Activated CD8-positive, alpha-beta memory T cell treated with anti-CD3 and anti-CD28 coated beads, Interleukin-2, amount 10 ng/mL, durations not matched to agents 7 days and 5 days (primary cell): ENCODE measurements at places on chromosomes 7 and 10. TPM values are rescaled to one million over a fixed set of nuclear protein-coding genes. Genes with fewer than 3 reads are reported as not detected.

DNA sequence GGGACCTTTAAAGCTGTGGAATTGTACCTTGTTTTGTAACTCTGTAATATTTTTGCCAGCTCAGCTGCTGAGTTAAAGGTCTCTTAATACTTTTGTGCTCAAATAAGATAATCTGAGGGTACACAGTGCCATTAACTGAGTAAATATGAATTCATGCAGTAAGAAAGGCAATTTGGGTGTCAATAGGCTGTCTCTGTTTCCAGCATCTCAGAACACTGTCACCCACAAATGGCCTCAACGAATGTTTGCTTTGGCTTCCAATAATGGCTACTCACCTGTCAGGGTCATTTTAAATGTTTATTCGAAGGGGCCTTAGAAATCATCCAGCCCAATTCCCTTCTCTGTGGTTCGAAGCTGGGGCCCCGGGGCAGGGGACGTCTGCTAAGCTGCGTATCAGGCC, 225.4 kb downstream of the ZMYND11 start:
- H3K27me3 ChIP-seq, result no peaks in the 10 kb centered on the region
- H3K27ac ChIP-seq, result no peak overlapping the region
- H3K4me3 ChIP-seq, result no peak overlapping the region
- no peak for DNase-seq
- H3K36me3 ChIP-seq, result no peaks in the 10 kb centered on the region

GRCh38 chr7:35424869-35425495, 171.1 kb upstream of the TBX20 start:
- no peak overlapping the region for H3K4me3 ChIP-seq
- no peaks in the 10 kb centered on the region for H3K36me3 ChIP-seq
- peak; percentile 65 for DNase-seq
- peaks cover 2% of the 10 kb centered on the region for H3K4me1 ChIP-seq

GRCh38 chr10:24406809-24407483, 198.0 kb downstream of the KIAA1217 start:
- no peaks in the 10 kb centered on the region for H3K27me3 ChIP-seq
- DNase-seq, result no peak
- H3K36me3 ChIP-seq, result no peaks in the 10 kb centered on the region
- no peak overlapping the region for H3K4me3 ChIP-seq

GRCh38 chr7:27145165-27145913, 1.9 kb upstream of the HOXA5 start:
- DNase-seq, result no peak
- no peaks in the 10 kb centered on the region for H3K36me3 ChIP-seq
- H3K4me3 ChIP-seq, result no peak overlapping the region
- peaks cover 47% of the 10 kb centered on the region for H3K27me3 ChIP-seq
- peaks cover 3% of the 10 kb centered on the region for H3K4me1 ChIP-seq

- H3K27me3 ChIP-seq, result peaks cover 64% of the 10 kb centered on the region
- H3K27ac ChIP-seq, result no peak within 1 kb of the TSS
Measured at GRCh38 chr10:93601146-93601773, at the start of gene RBP4. Gene RBP4, minus strand, starts transcription at chr10:93601235. Its CDS starts 207 bp downstream, at chr10:93601028.

DNA sequence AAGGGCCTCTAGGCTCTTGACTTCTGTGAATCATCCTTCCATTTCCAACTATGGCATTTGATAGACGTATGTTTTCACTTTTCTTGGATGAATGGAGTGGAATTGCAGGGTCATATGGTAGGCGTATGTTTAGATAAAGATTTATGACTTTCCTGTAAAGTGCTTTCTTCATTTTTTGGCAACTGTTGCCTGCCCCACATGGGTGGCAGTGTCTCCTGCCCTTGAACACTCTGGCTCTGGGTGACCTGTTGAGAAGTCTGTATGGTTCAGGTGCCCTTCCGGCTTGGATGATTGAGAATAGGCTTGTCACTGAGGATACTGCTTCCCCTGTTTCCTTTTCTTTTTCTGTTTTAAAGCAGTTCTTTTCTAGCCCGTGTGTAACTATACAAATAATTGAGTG, 23.1 kb downstream of the RET start:
- H3K27ac ChIP-seq, result no peak overlapping the region
- no peaks in the 10 kb centered on the region for H3K36me3 ChIP-seq
- H3K4me1 ChIP-seq, result peaks cover 5% of the 10 kb centered on the region
- H3K4me3 ChIP-seq, result no peak overlapping the region
- DNase-seq, result no peak

DNA sequence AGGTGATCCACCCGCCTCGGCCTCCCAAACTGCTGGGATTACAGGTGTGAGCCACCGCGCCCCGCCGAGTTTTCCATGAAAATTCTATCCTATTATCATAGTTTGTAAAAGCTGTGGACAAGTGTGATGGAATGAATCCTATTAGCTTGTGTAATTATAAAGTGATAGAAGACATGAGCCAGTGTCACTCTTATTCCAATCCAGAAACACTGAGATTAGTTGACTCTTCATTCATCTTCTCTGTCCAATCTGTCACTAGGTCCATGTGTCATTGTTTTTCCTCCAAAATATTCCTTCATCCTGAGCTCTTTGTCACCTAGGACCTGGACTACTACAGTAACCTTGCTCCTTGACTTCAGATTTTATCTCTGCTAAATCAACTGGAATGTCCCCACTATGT, 13.5 kb downstream of the FBH1 start:
- no peak overlapping the region for H3K4me3 ChIP-seq
- no peak for DNase-seq
- no peak overlapping the region for H3K27ac ChIP-seq
- peaks cover 32% of the 10 kb centered on the region for H3K36me3 ChIP-seq
- no peaks in the 10 kb centered on the region for H3K27me3 ChIP-seq
- peaks cover 21% of the 10 kb centered on the region for H3K4me1 ChIP-seq

DNA sequence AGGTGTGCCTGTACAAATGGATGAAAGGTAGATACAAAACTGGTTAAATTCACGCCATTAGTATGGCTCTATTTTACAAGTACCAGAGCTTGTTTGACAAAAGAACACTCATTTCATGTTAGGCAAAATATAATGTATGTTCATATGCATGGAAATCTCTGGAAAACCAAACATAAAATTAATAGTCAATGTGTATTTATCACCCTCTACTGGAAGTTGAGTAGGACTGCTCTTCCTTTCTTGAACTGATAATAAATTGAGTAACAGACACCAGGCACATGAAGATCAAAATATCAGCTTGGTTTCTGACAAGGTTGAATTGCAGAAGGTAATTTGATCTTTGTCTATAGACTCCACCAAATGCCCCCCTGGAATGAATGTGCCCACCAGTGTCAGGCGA, 19.8 kb upstream of the AKR1B1 start:
- no peak overlapping the region for H3K27ac ChIP-seq
- no peak for DNase-seq
- H3K36me3 ChIP-seq, result no peaks in the 10 kb centered on the region
- H3K4me1 ChIP-seq, result no peaks in the 10 kb centered on the region

GRCh38 chr7:3091631-3092030, 48.0 kb upstream of the CARD11 start:
- no peaks in the 10 kb centered on the region for H3K27me3 ChIP-seq
- DNase-seq, result no peak
- H3K27ac ChIP-seq, result peak overlapping the region; percentile 90
- H3K4me3 ChIP-seq, result peak overlapping the region; percentile 26
- H3K36me3 ChIP-seq, result peaks cover 11% of the 10 kb centered on the region

- no peak for DNase-seq
- peaks cover 28% of the 10 kb centered on the region for H3K27me3 ChIP-seq
- peaks cover 1% of the 10 kb centered on the region for H3K36me3 ChIP-seq
- peaks cover 35% of the 10 kb centered on the region for H3K4me1 ChIP-seq
Measured at GRCh38 chr10:49307921-49308320, 9.0 kb downstream of the C10orf71 start.

DNA sequence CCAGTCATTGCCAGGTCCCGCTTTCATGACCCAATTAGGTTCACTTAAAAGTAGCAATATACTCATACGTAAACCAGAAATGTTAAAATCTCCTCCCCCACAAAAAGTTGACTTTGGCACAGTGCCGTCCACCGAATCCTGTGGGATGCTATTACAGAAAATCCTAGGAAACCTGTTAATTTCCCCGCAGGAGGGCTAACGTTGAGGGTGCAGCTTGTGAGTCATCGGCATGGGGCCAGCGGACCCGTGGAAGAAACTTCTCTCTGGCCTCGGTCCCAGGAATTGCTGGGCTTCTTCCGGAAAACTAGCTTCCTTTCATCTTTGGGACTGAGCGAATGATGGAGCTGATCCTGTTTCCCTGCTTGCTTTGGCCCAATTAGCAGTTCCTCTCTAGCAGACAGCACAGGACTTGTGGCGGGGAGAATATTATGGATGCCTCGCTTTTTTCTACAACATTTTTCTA, 13.5 kb downstream of the CRYGN start:
- H3K36me3 ChIP-seq, result no peaks in the 10 kb centered on the region
- H3K27ac ChIP-seq, result no peak overlapping the region
- no peak for DNase-seq
- peaks cover 26% of the 10 kb centered on the region for H3K27me3 ChIP-seq
- H3K4me1 ChIP-seq, result peaks cover 27% of the 10 kb centered on the region

DNA sequence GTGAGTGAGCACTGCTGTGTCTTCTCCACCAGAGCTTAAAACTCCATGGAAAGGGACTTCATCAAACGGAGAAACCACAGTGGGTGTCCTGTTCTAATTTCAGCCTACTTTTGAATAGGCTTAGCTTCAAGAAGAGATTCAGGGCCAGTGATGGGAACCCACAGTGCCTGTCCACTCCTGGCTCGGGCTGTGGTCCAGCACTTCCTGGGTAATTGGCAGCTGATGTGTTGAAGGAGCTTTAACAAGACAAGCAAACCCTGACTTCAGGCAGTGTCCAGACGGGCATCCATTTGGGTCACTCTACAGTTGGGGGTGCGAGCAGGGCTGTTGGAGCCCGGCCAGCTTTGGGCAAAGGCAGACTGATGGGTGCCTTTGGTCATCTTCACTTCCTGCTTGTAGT, 14.5 kb downstream of the VWC2 start:
- no peak overlapping the region for H3K4me3 ChIP-seq
- H3K27ac ChIP-seq, result no peak overlapping the region
- no peaks in the 10 kb centered on the region for H3K4me1 ChIP-seq
- no peak for DNase-seq
- no peaks in the 10 kb centered on the region for H3K27me3 ChIP-seq

GRCh38 chr10:128364631-128365030, 238.4 kb upstream of the MKI67 start:
- no peak for DNase-seq
- H3K27ac ChIP-seq, result no peak overlapping the region
- no peak overlapping the region for H3K4me3 ChIP-seq
- no peaks in the 10 kb centered on the region for H3K4me1 ChIP-seq
- H3K36me3 ChIP-seq, result no peaks in the 10 kb centered on the region

DNA sequence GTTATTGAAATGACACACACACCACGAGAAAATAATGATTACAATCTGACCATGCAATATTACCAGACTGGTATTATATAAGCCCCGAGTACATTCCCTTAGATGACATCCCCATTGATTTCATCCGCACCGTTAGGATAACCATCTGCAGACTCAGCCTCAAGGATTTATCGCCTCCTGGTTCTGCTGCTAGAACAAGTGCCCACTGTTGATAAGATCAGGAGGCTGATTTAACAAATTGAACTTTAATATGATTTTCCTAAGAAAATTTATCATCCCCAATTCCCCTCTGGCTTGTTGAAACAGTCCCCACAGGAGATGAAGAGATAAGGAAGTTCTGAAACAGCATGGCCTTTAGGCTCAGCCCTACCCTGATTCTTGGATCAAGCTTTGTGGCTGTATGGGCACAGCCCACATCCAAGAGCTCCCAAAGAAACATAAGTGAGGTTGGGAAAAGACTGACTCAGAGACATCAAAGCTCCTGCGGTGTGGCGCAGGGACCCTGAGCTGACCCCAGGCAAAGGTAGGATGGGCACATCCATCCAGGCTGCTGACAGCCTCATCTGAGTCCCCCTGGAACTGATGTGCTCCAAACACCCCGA, 59.2 kb upstream of the CHCHD3 start:
- no peaks in the 10 kb centered on the region for H3K36me3 ChIP-seq
- no peaks in the 10 kb centered on the region for H3K4me1 ChIP-seq
- no peak overlapping the region for H3K4me3 ChIP-seq
- DNase-seq, result no peak
- H3K27me3 ChIP-seq, result peaks cover 24% of the 10 kb centered on the region

DNA sequence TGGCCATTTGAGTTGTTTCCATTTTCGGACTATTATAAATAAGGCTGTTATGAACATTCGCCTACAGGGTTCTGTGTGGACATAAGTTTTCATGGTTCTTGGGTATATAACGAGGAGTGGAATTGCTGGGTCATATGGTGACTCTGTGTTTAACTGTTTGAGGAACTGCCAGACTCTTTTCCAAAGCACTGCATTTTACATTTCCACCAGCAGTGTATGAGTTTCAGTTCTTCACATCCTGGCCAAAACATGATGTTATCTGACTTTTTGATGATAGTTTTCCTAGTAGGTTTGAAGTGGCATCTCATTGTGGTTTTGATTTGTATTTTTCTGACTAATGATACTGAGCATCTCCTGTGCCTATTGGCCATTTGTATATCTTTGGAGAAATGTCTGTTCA, 5.4 kb downstream of the SUV39H2 start:
- H3K27me3 ChIP-seq, result no peaks in the 10 kb centered on the region
- H3K36me3 ChIP-seq, result peaks cover 12% of the 10 kb centered on the region
- H3K4me1 ChIP-seq, result peaks cover 29% of the 10 kb centered on the region
- DNase-seq, result no peak

DNA sequence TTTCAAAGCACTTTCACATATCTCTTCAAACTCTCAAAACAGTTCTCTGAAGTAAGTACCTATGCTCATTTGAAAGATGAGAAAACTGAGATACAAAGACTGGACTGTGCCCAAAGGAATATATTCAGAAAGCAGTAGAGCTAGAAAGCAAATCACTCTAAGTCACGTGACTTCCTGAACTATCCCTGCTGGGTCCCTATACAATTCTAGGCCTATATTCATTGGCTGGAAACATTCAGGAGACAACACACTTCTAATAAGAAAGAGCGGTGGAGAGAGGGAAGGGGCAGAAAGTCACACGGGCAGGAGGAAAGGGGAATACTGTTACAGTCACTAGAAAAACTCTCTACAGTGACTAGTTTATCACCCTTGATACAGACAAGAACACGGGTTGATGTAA, 140.0 kb downstream of the CHCHD3 start:
- H3K27ac ChIP-seq, result no peak overlapping the region
- no peaks in the 10 kb centered on the region for H3K27me3 ChIP-seq
- peaks cover 5% of the 10 kb centered on the region for H3K4me1 ChIP-seq
- H3K36me3 ChIP-seq, result peaks cover 10% of the 10 kb centered on the region
- H3K4me3 ChIP-seq, result no peak overlapping the region

- H3K27ac ChIP-seq, result no peak overlapping the region
- peaks cover 14% of the 10 kb centered on the region for H3K4me1 ChIP-seq
- no peak overlapping the region for H3K4me3 ChIP-seq
- no peak for DNase-seq
- H3K36me3 ChIP-seq, result peaks cover 20% of the 10 kb centered on the region
- H3K27me3 ChIP-seq, result no peaks in the 10 kb centered on the region
Measured at GRCh38 chr10:92903633-92904032, 55.3 kb downstream of the EXOC6 start.

- no peaks in the 10 kb centered on the region for H3K36me3 ChIP-seq
- H3K4me1 ChIP-seq, result no peaks in the 10 kb centered on the region
- peak; percentile 47 for DNase-seq
- no peaks in the 10 kb centered on the region for H3K27me3 ChIP-seq
- no peak overlapping the region for H3K4me3 ChIP-seq
- no peak overlapping the region for H3K27ac ChIP-seq
Measured at GRCh38 chr7:158353606-158354570, 233.7 kb downstream of the PTPRN2 start.

The SEMA3C gene
- not detected for total RNA-seq

The CTTNBP2 gene
- not detected for total RNA-seq

The TRA2A gene
- 108 TPM for total RNA-seq
